ENCODE measurements at places on chromosomes 2 and 18.

GRCh38 chr2:224405412-224405811 lies 3.5 kb upstream of the FAM124B start:
- DNase-seq, result no peak

DNA sequence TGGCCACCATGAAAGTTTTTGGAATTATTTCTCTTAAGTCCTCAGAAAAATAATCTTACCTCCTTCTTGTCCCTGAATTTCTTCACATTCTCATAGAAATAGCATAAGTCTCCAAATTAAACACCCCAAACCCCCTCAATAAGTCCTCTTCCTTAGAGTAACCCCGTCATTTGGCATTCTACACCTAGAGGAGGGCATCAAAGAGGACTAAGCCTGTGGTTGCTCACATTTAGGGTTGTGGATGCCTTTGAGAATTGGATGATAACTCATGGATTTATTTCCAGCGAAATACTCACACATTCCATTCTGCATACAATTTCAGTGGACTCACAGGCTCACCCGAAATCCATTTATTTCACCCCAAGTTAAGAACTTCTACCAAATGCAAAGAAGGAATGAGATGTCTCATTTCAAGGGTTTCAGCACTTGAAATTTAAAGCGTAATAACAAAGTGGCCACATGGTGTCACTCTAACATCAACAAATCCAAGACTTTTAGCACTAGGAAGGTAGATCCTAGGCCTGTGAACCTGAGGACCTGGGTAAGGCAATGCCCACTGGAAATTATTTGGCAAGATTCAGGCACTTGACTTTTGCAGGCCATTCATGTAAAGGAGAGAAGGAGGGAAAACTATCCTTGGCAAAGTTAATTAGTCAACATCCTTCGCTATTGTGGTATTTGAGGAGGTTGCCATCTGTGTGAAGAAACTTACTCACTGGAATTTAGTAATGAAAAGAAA lies 24.6 kb downstream of the DYTN start:
- peak; percentile 59 for DNase-seq

DNA sequence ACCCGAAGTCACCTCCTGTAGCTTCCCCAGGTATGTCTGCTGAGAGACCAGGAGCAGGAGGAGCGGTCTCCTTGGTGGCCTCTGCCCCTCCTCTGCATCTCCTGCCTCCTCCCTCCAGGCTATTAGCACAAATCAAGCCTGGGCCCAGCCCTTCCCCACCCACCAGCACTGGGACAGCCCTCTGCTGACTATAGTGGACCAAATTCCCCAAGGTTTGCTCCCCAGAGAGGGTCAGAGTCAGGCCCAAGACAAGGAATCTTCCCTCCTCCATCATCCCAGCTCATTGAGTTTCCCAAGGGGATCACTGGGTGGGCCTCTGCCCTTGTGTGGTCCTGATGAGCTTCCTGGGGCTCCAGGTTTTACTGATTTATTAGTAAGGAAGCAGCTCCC lies 62.1 kb downstream of the EMILIN2 start:
- DNase-seq, result no peak

DNA sequence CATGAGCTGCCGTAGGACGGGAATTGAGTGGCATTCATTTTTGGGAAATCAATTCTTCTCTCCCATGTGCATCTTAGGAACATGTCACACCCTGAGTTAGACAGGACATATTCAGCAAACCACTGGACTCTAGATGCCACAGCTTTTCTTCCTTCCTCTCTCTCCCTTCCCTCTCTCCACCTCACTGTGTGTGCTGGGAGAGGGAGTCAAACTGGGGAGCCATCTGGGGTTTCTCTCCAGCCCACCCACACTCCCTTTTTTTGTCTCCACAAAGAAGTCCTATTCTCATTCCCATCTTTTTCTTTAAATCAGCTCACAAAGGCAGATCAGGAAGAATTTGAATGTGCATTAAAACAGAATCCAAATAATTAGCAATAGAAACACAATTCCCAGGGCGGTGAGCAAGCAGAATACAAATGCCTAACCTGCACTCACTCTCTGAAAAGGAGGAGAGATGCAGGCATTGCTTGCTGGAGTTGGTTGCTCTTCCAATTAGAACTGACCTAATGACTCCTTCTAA lies 15.4 kb downstream of the CD28 start:
- DNase-seq, result no peak

DNA sequence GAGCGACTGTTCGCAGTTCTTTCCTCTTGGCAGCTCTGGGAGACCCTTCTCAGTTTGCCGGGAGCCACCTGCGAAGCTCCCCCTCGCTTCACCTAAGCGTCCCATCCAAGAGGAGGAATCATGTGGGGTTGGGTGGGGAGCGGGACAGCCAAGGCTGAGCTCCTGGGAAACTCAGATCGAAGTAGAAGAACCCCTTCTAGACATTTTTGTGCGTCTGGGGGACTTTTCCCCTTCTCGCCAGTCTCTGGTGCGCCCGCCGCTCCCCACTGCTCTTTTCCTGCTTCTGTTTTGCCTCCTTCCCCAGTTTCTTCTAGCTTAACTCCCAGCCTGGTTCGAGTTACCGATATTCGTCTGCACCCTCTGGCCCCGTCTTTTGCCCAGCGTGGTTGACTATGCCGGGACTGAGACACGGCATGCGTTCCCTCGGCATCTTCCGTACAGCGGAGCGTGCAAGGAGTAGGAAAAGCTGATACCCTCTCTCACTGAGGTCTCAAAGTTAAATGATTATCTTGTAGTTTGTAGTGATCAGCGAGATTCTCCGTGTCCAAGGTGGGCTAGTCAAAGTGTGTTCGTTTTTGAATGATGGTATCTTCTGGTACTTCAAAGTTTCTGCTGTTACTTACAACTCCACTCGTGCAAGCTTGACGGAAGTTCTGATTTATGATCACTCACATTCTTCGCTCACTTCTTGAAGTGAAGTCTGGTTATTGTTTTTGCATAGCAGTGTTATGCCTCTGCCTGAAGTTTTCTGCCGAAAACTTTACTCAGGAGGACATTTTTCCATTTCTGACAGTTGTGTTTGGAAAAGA lies 664 bp downstream of the CAMKMT start:
- peak; percentile 64 for DNase-seq

DNA sequence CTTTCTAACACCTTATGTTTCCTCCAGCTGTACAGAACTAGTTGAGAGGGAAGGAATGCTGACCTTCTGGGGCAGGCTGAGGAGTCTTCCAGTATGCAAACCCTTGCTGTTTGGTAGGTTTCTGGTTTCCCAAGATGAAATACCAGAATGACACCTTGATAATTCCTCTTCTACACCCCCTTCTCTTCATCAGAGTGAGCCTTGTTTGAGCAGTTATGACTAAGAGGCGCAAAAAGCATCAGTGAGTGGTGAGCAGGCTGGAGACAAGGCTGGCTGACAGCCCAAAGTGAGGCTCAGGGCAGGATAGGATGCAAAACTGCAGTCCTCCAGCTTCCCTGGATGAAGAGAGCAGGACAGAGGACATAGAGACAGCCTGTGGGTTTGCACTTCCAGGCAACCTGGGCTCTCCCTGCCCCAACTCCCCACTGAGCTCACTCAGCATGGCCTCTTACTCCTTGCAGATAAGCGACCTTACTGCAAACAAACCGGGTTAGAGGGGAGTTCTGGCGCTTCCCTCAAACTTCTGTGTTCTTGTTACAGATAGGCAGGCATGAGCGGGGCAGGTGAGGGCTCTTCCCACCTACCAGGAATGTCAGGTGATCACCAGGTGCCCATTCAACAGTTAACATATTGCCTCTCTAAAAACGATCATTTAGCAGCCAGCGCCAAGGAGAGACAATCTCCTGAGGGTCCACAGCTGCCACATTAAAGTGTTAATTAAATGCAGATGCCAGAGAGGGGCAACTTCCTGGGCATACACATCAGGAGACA lies 5.4 kb downstream of the MPPE1 start:
- no peak for DNase-seq

DNA sequence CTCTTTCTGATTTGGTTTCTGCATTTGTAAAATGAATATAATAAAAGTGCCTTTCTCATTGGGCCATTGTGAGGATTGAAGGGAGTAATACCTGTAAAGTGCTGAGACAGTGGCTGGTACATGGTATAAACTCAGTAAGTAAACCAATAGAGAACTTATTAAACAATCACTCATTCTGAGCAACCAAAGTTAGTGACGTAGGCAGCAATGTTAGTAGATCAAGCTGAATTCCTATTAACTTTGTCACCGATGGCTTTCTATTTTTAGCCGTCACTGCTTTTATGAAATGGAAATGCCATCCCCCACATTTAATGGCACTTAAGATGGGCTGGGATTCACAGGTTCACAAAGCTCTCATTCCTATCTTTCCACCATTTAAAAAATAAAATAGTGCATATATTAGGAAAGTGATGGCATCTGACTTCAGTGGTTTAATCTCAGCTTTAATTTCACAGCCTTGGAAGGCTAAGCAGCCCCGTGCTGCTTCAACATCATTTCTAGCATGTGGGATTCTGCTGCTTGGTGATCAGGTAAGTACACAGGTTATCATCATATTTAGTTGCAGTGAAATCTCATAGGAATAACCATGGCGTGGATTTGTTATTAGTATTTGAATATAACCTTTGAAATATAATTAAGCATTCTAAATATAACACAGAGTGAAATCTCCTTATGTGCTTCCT lies 17.6 kb upstream of the PPP4R1 start:
- peak; percentile 78 for DNase-seq

GRCh38 chr2:229679393-229680125 lies 34.8 kb downstream of the DNER start:
- peak; percentile 74 for DNase-seq

- no peak for DNase-seq
These were observed 455.4 kb upstream of the HNMT start for GRCh38 chr2:137508739-137509384.

- DNase-seq, result no peak
These were observed 90.6 kb downstream of the SNTG2 start for GRCh38 chr2:1041012-1041805.

DNA sequence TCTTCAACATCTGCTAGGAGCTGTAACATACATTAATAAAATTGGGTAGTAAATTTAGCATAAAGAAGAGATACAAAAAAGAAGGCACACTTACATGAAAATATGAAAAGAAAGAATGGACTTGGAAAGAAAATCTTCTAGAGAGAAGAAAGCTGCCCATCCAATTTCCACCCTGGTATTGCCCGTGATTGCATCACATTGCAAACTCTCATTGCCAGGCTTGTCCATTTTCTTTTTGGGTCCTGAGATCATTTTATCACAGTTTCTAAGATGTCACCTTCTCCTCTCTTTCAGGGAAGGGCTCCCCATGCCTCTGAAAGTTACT lies 321.5 kb downstream of the RND3 start:
- DNase-seq, result no peak

- no peak for DNase-seq
These were observed 39.7 kb downstream of the C2orf76 start for GRCh38 chr2:119326938-119327337.

GRCh38 chr18:50334546-50335152 lies 40.2 kb upstream of the SKA1 start:
- DNase-seq, result no peak

- DNase-seq, result peak; percentile 98
These were observed 202.5 kb upstream of the SESTD1 start for GRCh38 chr2:179467111-179467510.

DNA sequence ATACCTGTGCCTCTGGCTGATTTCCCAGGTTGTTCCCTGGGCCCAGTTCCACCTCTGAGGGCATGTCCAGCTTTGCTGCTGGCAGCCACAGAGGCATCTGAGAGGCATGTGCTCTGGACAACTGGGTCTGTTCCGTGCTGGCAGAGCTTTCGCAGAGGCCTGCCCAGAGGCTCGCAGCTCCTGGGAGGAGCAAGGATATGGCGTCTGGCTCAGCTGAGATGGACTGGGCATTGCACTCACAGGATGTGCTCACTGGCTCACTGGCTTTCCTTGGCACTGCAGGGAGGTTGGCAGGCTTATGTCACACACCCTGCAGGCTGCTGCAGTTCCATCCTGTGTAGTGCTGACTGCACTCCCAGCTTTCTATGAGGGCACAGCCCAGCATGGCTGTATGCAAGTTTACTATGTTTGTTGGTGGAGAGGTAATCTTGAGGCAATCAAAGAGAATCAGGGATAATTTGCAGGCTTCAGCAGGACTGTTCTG lies 172.3 kb downstream of the PRKCE start:
- DNase-seq, result no peak

GRCh38 chr18:32899819-32900218 lies 127.0 kb upstream of the KLHL14 start:
- DNase-seq, result no peak

DNA sequence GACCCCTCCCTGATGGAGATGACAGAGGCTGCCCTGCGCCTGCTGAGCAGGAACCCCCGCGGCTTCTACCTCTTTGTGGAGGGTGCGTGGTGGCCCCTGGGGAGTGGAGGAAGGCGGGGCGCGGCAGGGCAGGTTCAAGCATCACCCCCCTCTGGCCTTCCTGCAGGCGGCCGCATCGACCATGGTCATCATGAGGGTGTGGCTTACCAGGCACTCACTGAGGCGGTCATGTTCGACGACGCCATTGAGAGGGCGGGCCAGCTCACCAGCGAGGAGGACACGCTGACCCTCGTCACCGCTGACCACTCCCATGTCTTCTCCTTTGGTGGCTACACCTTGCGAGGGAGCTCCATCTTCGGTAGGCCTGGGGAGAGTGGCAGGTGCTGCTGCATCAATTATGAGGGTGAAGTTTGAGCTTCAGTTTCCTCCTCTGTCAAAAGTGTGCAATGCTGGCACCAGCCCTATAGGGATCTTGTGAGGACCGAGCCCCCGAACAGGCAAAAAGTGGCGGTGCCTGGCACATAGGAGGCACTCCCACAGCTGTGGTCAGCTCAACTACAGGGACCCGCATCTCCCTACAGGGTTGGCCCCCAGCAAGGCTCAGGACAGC lies 2.2 kb downstream of the ALPI start:
- no peak for DNase-seq

- no peak for DNase-seq
These were observed 66.6 kb upstream of the GPC1 start for GRCh38 chr2:240368781-240369331.

DNA sequence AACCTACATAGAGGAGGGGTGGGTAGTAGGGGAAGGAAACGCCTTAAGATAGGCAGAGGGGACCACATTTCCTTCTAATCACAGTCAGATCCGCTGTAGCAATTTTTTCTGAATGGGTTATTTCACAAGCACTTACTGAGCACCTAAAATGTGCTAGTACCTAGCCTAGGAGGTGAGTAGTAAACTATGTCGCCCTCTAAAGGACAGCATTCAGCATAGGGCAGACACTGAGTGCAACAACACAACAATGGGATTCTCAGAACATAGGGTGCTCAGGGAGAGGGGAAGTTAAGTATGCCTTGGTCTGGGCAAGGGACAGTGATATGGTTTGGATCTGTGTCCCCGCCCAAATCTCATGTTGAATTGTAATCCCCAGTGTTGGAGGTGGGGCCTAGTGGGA lies 166.1 kb upstream of the RAB6C start:
- DNase-seq, result no peak

DNA sequence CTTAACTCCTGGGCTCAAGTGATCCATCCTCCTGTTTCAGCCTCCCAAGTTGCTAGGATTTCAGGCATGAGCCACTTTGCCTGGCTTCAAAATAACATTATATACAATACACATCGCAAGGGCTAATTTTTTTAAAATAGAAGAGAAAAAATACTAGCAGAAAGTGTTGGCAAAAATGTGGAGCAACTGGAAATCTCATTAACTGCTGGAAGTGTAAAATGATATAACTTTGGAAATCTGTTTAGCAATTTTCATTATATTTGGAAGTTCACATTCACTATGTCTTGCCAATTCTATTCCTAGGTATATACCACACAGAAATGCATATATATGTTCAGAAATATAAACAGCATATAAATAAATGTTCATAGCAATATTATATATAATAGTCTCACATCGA lies 55.1 kb upstream of the ZBTB14 start:
- DNase-seq, result no peak
